ENCODE measurements at places on chromosomes 3 and 15.
A peak's percentile ranks its signal among the peaks of the same experiment; 100 is the strongest.

DNA sequence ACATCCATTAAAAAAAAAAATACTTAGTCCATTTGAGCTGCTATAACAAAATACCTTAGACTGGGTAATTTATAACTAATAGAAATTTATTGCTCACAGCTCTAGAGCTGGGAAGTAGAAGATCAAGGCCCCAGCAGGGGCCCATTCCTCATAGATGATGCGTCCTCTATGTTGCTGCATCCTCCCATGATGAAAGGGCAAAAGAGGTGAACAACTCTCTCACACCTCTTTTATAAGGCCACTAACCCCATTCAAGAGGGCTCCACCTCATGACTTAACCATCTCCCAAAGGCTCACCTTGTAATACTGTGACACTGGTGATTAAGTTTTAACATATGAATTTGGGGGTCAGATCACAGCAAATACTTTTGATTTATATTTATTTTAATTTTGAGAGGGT lies 3.0 kb upstream of the TLNRD1 start:
- DNase-seq = no peak

DNA sequence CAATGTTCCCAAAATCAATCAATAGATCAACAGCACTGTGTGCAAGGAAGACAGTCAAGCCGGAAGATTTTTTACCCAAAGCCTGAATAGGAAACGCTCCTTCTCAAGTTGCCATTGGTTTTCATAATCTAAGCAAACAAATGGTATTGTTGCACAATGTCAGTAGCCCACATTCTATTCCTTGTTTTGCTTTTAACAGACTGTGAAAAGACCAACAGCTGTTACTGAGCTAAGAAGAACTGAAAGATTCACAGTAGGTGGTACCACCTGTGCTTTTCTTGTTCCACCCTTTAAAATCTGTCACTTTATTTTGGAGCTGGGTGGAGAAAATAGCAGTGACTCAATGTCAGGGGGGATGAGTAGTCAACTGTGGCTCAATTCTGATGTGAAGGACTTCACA lies 357.5 kb upstream of the CADM2 start:
- DNase-seq = no peak

DNA sequence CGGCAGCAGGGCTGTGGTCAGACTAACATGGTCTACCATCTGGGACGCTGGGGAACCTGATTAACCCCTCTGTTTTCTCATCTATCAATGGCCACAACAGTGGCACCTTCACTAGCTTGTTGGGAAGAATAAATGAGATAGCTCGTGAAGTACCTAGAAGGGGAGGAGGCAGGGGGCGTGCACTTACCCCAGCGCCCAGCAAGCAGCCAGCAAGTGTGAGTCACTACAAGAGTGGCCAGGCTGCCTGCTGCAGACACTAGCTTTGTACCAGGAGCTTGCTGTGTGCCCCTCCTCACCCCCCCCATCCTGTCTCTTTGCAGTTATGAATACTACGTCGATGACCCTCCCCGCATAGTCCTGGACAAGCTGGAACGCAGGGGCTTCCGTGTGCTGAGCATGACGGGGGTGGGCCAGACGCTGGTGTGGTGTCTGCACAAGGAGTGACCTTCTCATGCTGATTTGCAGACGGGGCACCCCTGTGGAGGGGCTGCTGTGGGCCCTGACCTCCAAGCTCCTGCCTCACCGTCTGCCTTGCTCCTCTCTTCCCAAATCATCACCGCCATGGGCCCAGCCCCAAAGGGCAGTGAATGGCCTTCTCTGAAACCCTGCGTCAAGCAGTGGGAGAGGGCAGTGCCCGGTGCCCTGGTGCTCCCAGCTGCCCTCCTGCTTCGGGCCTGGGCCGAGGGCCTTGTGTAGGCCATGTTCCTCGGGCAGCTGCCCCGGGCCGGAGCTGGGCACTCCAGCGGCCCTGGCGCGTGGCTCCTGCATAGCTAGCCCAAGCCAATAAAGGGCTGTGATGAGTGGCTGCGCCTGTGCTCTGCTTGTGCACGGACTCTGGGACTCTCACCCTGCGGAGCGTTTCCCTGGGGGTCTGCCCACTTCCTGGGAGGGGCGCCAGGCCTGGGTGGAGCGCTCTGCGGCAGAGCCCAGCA lies 2.6 kb upstream of the C15orf62 start:
- DNase-seq = no peak

DNA sequence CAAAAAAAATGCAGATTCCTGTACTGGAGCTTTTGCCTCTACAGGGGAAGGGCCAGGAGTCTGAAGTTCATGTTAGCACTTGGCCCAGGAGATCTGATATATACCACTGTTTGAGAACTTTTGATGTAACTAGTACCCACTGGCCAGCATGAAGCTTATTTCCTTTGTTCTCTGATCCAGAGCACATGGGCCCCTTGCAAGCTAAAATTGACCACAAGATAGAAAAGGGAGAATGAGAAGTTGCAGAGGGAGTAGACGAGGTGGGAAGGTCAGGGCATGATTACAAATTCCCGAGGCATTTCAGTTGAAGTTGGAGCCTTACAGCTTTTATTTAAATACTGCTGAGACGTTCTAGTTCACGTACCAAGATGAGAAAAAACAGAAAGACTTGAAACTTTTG lies 28.2 kb downstream of the TGM4 start:
- DNase-seq = peak; percentile 24

- no peak for DNase-seq
Measured at GRCh38 chr3:87041191-87041590, 50.2 kb upstream of the VGLL3 start.

DNA sequence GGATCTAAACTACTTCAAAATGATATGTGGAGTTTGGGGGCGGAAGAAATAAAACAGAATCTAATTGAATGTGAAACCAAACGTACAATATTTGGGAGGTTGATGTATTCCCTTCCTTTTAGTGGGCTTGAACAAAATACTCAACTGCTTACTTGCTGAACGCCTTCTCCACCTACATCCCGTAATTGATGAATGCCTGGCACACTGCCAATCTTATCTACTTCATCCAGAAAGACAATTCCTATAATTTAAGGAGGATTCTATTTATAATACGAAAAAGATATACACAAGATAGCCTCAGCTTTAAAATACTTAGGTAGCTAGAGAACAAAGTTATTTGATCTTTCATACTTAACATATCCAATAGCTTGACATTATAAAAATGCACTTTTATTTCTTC lies 23.1 kb upstream of the PDCD7 start:
- no peak for DNase-seq

- peak; percentile 71 for DNase-seq
Measured at GRCh38 chr3:152331018-152331541, 62.4 kb downstream of the MBNL1 start.

DNA sequence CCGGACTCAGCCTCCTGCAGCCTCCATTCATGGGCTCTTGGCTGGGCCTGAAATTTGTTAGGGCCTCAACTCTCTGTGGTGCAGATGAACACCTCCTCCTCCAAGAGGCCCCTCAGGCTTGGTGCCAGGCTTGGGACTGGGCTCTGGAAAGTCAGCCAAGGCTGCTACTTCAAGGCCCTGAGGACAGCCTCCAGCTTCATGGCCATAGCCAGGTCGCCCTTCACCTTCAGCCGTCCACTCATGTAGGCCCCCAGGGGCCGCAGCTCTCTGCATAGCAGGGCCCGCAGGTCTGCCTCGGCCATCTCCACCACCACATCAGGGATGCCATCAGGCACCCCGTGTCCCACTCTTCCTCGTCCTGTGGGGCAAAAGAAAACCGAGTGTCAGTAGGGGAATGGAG lies 8.3 kb downstream of the STOML1 start:
- DNase-seq = no peak

GRCh38 chr15:35768949-35769348 lies 223.0 kb upstream of the DPH6 start:
- DNase-seq = no peak

- no peak for DNase-seq
Measured at GRCh38 chr3:112777811-112778210, 68.9 kb downstream of the CD200R1L start.

DNA sequence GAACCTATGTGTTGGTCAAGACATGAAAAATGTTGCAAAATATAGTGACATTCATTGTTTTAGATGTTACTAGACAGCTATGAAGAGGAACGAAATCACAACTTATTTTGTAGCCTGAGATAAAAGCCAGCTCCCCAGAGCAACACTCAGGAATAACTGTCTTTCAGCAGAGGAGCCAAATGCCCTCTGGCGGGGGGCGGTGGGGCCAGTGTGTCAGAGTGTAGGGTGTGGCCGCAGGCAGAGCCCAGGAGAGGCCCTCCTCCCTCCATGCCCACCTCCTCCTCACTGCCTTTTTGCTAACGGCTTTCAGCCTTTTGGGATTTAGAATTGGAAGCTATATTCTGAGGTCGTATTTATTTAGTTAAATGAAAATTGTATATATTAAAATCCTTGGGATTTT lies 16.9 kb downstream of the APOD start:
- peak; percentile 21 for DNase-seq

GRCh38 chr3:132399054-132399929 lies 18.0 kb upstream of the DNAJC13 start:
- peak; percentile 68 for DNase-seq

GRCh38 chr3:14439501-14440167 lies 37.2 kb downstream of the SLC6A6 start:
- peak; percentile 71 for DNase-seq

- DNase-seq = peak; percentile 73
Measured at GRCh38 chr3:155217591-155217990, 75.9 kb downstream of the STRIT1 start.

GRCh38 chr3:156217674-156218352 lies 97.4 kb downstream of the KCNAB1 start:
- DNase-seq = peak; percentile 52

GRCh38 chr3:123270818-123271217 lies 69.1 kb downstream of the SEC22A start:
- DNase-seq = no peak

DNA sequence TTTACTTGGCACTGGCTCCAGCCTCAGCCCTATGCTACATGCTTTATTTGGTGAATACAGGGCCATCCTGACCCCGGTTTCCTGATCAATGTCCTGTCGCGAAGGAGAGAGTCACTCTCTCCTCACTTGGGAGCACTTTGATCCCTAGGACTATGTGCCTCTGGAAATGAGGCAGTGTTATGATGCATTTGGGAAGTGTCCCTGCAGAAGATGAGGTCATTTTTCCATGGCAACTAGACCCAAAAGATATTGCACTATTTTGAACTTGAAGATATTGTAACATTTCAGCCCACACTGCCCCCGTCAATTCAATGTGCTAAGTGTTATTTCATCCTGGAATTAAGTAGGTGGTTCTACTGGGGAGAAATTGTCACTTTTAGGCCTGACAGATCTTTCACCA lies 68.0 kb downstream of the LRRK1 start:
- DNase-seq = peak; percentile 11

DNA sequence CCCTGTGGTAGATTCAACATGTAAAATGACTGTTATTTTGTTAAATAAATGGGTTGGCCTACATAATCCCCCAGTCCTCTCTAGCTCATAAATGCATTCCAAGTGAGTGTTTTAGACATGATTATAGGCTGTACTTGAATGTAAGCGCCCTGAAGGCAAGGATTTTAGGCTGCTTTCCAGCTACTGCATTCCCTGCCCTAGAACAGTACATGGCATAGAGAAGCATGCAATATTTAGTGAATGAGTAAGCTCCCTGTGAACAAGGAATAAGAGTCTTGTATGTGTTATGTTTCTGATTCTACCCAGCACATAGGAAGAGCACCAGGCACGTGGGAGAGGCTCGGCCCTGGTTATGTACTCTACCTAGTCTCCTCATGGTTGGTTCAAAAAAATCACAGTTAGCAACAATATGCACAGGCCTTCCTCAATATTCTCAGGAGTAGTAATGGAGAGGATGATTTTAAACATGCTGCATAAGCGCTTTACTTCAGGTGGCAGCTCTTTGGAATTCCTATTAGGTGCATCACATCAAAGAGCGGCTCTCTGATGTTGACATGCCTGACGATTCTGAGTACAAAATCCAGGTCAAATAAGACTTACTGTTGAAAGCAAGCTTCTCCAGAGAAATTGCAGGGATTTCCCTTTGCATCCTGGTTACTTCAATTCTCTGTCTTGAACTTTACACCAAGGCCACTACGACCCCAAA lies 456.6 kb downstream of the MAGI1 start:
- no peak for DNase-seq
